Heart left ventricle (tissue), 16 donors: ENCODE measurements at places on chromosomes 4 and X. TPM values are rescaled to one million over a fixed set of nuclear protein-coding genes. Genes with fewer than 3 reads are reported as not detected.

DNA sequence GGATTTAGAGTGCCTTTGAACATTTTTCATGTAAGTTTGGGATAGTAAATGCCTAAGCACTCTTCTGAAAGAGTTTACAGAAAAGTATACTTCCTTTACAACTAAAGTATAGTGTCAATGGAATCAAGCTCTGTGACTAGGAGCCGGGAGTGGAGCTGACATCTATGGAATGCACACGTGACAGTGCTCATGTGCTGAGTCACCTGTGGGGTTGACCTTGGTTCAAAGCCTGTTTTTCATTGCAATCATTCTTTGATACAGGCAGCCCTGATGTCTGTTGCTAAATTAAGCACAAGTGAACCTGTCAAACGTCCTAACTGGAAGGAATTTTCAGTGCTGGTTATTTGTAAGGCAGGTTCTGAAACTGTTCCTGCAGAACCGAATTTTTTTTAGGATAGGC is 82.5 kb downstream of the GPAT3 start:
- DNase-seq = peak; percentile 72

The IL3RA gene
- 3.8 TPM for total RNA-seq

The BLTP1 gene
- 50.5 TPM for total RNA-seq

- DNase-seq = peak; percentile 65
Observed at GRCh38 chr4:153465615-153466080, 512 bp upstream of the TMEM131L start.

- DNase-seq = no peak
Observed at GRCh38 chrX:20609916-20610415, 343.3 kb upstream of the RPS6KA3 start.

DNA sequence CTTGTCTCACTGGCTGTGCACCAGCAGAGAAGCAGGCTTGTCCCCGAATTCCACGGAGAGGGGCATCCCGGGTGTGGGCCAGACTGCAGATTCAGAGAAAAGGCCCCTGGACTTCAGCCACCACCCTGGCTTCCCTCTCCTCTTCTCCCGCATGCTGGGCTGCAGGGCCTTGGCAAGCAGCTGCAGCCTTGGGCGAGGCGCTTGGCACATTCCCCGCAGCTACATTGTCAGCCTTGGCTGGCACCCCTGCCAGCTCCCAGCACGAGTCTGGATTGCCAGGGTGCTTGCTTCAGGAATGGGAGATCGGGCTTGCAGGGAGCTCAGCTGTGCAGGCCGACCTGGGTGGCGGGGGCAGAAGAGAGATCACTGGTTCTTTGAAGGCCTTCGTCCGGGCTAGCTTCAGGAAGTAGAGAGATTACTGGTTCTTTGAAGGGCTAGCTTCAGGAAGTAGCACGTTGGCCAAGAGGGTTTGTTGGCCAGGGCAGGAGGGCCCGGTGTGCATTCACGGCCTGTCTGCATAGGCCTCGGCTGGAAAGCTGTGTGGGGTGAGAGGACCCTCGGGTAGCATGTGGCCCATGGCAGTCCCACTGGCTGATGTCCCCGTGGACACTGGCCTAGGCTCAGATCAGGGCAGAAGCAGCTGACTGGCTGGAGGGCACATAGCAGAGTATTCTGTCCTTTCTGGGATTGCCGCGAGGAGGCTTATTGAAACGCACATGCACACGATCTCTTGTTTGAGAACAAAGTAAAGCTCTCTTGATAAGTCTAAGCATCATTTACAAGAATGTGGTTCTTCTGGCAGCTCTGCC is 2.7 kb downstream of the ABCD1 start:
- peak; percentile 76 for DNase-seq

The RBM46 gene
- not detected for total RNA-seq

DNA sequence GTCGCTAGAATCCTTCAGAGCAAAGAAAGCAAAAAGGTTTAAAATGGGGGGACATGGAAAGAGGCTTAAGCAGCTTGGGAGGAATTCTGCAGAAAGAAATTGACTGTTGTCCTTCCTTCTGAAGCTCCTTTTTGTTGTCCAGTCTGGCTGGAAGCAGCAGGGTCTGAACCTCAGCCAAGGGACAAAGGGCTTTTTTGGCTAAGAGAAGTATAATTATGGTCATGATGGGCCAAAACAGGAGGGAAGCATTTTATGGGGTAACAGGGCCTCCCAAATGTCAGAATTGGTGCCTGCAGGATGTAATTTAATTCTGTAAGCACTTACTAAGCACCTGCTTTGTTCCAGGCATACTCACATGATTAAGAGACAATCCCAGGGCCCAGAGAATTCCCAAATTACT is 74.2 kb upstream of the CPEB2 start:
- no peak for DNase-seq

DNA sequence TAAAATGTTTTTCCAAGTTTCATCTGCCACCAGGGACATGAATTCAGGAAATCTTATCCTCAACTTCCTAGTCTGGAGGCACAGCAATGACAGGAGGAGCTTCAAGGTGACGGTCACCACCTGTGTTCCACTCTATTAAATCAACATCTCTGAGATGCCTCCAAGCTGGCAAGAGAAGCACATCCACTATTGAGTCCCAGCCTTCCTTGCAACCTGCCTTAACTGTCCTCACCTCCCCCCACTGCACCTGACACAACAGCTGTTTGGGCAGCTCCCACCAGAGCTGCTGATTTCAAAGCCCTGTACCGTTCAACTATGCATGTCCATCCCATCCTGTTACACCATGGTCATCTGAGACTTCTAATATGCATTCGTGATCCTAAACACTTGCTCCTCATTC is 123.4 kb downstream of the COL25A1 start:
- no peak for DNase-seq

GRCh38 chr4:99815597-99816011 is 1.0 kb upstream of the DAPP1 start:
- DNase-seq = no peak

DNA sequence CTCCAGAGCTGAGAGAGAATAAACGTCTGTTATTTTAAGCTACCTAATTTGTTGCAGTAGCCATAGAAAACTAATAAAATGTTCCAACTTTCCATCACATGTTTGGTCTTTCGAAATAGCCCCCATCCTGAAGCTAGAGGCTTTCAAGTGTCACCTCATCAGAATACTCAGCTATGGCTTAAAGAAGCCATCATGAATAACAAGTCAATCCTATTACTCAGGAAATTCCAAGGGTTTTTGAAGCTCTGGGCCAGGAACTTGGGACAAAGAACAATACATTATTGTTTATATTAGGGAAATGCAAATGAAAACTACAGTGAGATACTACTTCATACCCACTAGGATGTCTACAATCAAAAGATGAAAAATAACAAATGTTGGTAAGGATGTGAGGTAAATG is 42.2 kb downstream of the TBCK start:
- DNase-seq = no peak

- no peak for DNase-seq
Observed at GRCh38 chrX:106208154-106208553, 40.0 kb downstream of the PWWP3B start.

GRCh38 chrX:97494756-97495372 is 611.2 kb downstream of the RPA4 start:
- DNase-seq = no peak

The PPP1R2C gene
- not detected for total RNA-seq

The DCAF8L1 gene
- not detected for total RNA-seq

GRCh38 chr4:176357359-176358082 is 37.8 kb downstream of the SPCS3 start:
- DNase-seq = no peak

The PNMA5 gene
- total RNA-seq = not detected

The AKAP14 gene
- not detected for total RNA-seq

The RTL5 gene
- total RNA-seq = 1.5 TPM

- DNase-seq = no peak
Observed at GRCh38 chrX:19866626-19867410, 20.6 kb downstream of the SH3KBP1 start.

- DNase-seq = no peak
Observed at GRCh38 chr4:133145758-133146573, 3.1 kb upstream of the PCDH10 start.
